ENCODE measurements at places on chromosomes 6 and 20.

GRCh38 chr6:11374036-11375010, 141.9 kb upstream of the NEDD9 start:
- no peak for DNase-seq

DNA sequence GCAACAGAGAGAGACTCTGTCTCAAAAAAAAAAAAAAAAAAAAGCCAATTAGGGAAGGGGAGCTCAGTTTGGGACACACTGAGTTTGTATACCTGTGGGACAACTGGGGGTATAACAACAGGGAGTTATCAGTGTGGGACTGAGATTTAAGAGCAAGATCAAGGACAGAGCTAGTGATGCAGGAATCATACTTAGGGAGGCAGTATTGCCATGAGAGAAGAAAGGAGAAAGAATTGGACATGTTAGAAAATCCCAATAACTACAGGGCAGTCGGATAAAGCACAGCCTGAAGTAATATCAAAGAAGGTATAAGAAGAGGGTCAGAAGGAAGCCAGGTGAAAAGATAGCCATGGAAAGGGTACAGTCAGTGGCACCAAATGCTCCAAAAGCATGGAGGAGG, 121.2 kb downstream of the PTPRT start:
- no peak for DNase-seq

DNA sequence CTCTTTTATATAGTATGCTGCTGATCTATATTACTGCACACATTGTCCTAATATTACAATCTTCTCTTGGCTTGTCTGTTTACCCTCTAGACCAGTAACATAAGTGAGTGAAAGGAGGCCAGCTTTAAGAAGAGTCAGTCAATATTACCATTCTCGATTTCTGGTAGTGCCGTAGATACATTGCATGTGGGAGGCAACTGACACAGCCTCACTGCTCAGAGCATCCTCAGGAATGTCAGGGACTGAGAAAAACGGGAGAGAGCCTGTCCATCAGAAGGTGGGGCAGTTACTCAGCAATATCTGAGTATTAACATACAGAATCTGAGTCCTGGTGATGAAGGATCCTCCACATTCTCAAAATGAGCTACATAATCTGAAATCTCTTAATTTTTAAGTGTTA, 259.9 kb downstream of the GJA1 start:
- DNase-seq: no peak

DNA sequence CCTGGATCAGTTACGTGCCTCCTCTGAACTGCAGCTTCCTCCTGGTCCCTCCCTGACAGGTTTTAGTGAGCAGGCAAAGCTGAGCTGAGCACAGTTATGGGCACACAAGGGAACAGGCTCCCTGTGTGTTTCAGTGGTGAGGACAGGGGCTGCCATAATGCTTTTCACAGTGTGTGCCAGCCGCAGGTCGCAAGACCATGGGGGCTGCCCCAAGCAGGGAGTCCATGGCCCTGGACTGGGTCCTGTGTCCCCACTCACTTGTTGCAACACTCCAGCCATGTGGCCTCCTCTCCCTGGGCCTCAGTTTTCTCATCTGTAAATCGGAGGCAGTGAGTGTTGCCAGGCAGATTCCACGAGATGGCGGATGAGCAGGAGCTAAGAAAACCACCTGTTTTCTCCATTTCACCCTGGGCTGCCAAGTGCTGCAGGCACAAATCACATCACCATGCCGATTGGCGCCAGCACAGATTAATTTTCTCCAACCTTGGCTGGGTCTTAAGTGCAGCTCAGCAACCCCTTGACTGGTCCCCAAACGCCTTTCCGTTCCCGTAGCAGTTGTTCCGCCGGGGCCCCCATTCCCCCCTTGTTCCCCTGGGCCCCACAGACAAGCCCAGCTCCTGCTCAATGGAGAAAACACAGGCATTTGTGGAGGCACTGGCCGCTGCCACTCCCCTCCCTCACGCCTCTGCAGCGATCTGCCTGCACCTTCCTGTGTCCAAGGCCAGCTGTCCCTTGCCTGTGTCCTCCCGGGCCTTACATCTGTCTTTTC, 57.1 kb upstream of the NNAT start:
- DNase-seq: no peak

GRCh38 chr6:149924933-149925252, 2.0 kb upstream of the RAET1G start:
- DNase-seq: no peak

Measured in stimulated activated CD8-positive, alpha-beta memory T cell treated with anti-CD3 and anti-CD28 coated beads, Interleukin-4, amount 100 ng/mL, for 48 hours (primary cell).